ENCODE measurements at places on chromosomes 3 and 15. TPM values are rescaled to one million over a fixed set of nuclear protein-coding genes. Genes with fewer than 3 reads are reported as not detected.

The RTP1 gene
- not detected for total RNA-seq

DNA sequence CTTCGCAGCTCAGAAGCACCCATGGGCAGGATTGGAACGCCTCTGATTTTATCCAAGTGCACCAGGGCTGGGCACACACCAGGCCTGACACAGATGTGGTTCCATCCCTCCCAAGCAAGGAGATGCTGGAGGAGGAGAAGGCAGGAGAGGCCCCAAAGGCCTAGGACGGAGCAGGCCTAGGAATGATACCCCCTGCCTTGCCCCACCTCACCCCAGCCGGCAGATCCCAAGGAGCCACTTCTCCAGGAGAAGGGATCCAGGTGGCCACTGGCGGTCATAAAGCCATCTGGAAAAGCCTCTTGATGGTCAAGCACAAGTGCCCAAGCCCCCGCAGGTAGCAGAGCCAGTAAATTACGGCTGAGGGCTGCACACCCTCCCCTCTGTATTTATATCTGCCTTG is 211.8 kb downstream of the TBC1D2B start:
- no peak for DNase-seq

DNA sequence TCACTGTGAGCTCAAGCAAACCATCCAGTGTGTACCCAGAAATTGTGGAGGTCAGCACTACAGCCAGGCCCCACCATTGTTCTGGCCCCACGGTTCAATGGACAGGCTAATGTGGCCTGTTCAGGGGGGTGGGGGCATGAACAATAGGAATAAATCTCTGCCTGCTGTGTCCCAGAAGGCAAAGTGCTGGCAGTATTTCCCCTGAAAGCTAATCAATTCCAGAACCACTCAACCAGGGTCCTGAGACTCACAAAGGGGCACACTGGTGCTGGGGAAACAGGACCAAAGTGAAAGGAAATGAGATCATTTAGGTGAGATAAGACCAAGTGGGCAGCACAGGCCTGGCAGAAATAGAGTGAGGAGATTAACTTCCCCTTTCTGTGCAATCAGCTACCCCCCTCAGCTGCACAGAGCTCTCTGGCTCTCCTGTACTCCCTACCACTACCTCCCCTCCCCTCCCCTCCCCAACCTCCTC is 11.5 kb downstream of the CRYGS start:
- DNase-seq: no peak

The CFAP100 gene
- total RNA-seq: not detected

The SLC22A13 gene
- total RNA-seq: 0.56 TPM

The FRMD5 gene
- not detected for total RNA-seq
